ENCODE measurements at places on chromosomes 1 and 21.
A peak's percentile ranks its signal among the peaks of the same experiment; 100 is the strongest.

- peak; percentile 49 for DNase-seq
These were observed 17.8 kb downstream of the ABCG1 start for GRCh38 chr21:42236693-42237092.

DNA sequence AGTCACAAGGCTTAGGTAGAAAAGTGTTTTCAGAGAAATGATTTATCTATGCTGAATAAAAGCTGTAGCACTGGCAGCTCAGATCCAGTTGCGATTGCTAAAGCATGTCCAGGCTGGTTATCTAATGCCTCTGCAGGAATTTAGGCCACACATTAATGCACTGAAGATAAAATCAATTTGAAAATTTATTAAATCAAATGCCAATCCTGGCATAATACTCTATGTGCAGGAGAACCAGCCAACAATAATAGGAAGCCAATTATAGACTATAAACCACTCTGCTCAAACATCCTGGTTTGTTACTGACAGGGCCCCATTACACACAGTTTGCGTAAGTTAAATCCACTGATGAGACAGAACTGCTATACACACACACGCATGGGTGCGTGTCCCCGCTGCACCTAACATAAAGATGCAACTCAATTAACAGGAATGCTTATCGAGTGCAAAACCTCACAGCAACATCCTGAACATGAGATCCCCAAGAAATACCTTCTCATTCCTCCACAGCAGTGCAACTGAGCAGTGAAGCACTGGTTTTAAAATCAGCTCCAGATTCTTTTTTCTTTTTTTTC, 40.6 kb downstream of the PTP4A2 start:
- no peak for DNase-seq

GRCh38 chr21:31493350-31493880, 149.4 kb upstream of the TIAM1 start:
- no peak for DNase-seq

- no peak for DNase-seq
These were observed 6.0 kb downstream of the PEA15 start for GRCh38 chr1:160211046-160211790.

DNA sequence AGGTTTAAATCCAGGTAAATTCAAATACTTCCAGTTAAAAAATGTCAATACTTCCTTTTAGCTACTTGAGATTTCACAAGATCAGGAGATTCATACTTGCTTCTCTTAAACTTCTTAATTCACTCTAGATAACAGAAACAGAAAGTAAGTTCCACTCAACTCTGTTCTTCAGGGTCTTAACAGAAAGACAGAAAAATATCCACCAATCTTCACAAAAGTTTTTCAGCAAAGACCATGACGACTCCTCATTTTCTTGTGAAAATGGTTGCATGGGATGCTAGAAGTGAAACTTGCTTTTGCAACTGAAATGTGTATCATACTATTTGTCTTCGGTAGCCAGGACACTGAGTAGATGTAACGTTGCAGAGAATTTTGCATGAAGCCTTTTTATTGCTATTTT, 12.3 kb upstream of the LRRC8C start:
- DNase-seq: no peak

GRCh38 chr21:36749935-36750575, 51.1 kb downstream of the SIM2 start:
- DNase-seq: no peak

DNA sequence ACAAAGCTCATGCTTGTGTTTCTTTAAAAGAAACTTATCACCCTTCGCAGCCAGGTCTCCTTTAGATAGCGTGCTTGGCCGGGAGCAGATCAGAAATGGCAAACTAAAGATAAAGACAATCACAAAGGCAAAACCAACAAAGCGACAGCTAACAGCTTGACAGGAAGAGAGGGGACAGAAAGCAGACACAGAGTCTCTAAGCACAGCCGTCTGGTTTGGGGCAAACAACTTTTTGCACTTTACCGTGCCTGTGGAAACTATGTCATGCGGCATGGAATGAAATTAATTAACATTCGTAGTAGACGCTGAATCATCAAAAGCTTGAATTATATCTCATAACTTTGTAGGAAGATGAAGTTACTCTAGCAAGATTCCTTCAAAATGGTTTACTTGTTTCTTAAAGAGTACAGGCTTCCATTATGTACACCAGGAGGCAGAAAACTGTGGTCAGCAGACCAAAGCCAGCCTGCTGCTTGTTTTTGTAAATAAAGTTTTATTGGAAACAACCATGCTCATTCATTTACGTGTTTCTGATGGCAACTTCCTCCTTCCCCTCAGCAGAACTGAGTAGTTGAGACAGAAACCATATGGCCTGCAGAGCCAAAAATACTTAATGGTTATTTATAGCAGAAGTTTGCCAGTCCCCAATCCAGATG, 183.2 kb downstream of the KIF26B start:
- DNase-seq: no peak
